Omental fat pad (tissue), 4 donors: ENCODE measurements at places on chromosomes 5 and 9.

DNA sequence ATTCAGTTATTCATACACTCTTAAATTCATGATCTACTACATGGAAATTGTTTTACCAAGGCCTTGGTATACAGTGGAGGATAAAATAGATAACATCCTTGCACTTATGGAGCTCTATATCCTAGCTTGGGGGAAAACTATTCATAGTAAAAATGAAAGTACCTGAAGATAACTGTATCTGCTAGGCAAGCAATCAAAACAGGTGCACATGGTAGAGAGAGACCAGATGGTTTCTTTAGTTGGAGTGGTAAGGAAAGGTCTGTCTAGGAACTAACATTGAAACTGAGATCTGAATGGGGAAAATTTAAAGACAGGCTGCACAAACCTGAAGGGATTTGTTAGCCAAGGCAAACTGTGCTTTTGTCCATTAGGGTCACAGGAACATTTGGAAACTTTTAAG is 11.1 kb upstream of the SLCO4C1 start:
- DNase-seq: no peak

GRCh38 chr5:154849791-154850201 is 607 bp downstream of the FAXDC2 start:
- DNase-seq: no peak

DNA sequence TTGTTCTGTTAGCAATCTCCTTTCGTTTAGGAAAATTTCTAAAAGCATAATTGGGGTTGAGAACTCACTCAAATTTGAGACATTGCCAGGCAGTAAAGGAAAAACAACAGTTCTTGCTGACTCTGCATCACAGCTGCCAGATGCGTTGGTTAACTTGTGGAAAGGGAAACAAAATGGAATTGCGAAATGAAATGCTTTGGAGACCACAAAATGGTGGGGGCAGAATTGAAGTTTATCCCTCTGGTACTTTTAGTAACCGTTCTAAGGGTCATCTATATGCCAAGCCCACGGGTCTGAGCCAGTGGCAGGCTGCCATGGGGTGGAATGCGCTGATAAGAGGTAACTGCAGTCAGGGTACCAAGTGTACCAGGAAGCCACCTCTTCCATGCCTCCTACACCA is 28.6 kb upstream of the SELENOP start:
- DNase-seq: no peak

- no peak for DNase-seq
These were observed 16.6 kb upstream of the PSMD5 start for GRCh38 chr9:120859361-120859760.

DNA sequence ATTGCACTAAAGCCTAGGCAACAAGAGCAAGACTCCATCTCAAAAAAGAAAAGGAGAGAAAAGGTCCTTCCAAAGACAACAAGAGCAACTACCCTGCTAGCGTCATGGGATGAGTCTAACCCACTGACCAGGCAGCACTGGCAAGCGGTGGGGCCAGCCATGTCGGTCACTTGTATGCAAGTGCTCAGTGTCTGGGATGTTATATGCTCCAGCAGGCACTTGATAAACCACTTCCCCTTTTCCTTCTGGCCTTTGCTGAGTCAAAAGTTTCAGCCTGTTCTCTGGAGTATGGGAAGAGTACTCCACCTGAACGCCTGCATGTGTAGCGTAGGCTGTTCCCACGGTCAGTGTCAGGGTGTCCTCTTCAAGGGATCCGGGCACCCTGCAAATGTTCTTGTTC is 9.2 kb upstream of the MXD3 start:
- DNase-seq: no peak

DNA sequence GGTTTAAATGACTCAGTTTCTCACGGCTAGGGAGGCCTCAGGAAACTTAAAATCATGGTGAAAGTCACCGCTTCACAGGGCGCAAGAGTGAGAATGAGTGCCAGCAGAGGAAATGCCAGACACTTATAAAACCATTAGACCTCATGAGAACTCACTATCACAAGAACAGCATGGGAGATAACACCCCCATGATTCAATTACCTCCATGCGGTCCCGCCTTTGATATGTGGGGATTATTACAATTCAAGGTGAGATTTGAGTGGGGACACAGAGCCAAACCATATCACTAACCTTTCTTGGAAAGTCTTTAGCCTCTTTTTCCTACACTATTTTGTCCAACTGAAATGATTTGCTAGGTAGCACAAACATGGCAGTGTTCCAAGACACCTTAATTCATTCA is 533.9 kb upstream of the NUDT12 start:
- no peak for DNase-seq

- DNase-seq: no peak
These were observed 32.2 kb downstream of the ACER2 start for GRCh38 chr9:19440823-19441580.

DNA sequence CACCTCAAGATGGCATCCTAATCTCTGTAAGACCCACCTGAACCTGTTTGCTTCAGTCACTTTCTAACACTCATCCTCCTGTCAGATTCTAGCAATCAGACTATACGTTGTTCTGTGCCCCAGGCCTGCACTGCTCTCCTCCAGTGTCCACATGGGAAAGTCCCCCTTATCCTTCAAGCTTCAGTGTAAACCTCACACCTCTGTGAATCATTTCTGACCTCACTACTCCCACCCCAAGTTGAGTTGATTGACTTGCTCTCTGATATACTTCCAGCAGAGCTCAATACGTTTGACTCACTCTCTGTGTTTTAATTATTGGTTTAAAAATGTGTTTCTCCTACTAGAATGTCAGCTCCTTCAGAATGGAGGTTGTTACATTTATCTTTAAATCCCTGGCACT is 240.2 kb downstream of the FBXL17 start:
- no peak for DNase-seq

DNA sequence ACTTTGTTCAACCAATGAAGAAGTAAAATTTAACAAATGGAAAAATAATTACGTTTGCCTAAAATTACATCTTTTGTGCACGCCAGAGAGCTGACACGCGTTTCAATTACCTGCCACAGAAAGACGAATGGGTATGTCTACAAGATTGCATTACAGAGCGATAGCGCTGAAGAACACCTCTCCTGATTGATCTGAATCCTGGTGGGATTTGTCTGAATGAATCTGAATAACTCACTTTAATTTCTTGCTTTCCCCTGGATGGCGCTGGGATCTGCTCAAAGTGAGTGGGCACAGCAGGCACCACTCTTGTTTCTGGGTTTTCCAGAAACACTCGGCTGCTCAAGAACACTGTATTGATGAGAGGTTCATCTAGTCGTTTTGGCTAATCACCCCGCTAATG is 148.8 kb upstream of the TBC1D2 start:
- no peak for DNase-seq

DNA sequence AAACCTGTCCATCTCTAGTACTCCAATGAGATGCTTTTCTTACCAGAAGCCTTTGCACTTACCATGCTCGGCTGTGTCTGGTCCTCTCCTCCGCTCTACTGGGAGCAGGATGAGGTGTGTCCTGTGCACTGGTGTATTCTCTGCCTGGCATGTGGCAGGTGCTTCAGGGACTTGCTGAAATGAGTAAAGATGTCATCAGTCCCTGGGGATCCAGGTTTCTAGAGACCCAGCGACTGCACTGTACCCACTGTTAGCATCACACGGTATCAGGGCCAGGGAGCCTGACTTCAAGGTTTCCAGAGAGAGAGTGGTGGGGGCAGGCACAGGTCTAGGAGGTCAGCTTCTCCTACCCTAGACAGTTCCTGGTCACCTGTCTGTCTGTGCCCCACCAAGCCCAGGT is 10.5 kb downstream of the PTTG1 start:
- no peak for DNase-seq

- no peak for DNase-seq
These were observed 100.8 kb upstream of the TLE4 start for GRCh38 chr9:79470954-79471353.

GRCh38 chr9:14372437-14373335 is 58.7 kb upstream of the NFIB start:
- DNase-seq: peak; percentile 41

- DNase-seq: no peak
These were observed 55.2 kb upstream of the FYB1 start for GRCh38 chr5:39274398-39275085.

DNA sequence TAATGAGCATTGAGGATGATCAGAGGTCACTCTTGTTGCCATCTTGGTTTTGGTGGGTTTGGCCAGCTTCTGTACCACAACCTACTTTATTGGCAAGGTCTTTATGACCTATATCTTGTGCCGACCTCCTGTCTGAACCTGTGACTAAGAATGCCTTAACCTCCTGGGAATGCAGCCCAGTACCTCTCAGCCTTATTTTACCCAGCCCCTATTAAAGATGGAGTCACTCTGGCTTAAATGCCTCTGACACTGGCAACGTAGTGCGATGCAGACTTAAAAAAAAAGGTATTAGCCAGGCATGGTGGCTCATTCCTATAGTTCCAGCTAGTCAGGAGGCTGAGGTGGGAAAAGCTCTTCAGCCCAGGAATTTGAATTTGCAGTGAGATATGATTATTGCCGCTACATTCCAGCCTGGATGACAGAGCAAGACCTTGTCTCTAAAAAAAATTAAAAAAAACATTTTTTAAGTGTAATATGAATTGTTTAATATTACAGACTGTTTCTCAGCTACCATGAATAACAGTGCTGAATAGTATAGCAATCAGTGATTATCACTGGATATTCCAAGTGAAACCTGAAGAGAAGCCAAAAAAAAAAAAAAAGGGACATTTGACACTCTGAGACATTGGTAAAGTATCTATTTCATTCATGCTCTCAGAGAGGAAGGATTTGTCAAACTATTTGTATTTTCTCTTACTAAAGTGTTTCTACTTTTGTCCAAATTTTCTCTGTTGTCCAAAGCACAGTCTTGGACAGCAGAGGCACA is 18.3 kb upstream of the STOM start:
- DNase-seq: no peak

DNA sequence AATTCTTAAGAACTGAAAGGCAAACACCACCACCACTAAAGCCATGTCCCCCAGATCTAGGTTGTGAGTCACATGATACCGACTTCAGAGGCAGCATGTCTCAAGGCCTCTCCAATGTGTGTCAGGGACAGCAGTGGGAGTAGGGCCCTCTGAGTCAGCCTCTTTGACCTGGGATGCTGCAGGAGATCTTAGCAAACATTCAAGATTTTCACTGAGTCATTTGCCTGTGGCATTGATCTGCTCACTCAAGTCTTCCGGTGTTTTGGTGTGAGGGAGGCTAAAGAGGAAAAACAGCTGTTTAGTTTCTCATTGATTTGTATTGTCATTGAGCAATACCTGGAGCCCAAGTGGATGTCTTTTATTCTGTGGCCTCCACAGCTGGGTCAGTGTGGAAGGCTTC is 36.1 kb downstream of the TMC1 start:
- DNase-seq: peak; percentile 27

GRCh38 chr5:171676286-171676944 is 109.2 kb upstream of the SMIM23 start:
- no peak for DNase-seq

DNA sequence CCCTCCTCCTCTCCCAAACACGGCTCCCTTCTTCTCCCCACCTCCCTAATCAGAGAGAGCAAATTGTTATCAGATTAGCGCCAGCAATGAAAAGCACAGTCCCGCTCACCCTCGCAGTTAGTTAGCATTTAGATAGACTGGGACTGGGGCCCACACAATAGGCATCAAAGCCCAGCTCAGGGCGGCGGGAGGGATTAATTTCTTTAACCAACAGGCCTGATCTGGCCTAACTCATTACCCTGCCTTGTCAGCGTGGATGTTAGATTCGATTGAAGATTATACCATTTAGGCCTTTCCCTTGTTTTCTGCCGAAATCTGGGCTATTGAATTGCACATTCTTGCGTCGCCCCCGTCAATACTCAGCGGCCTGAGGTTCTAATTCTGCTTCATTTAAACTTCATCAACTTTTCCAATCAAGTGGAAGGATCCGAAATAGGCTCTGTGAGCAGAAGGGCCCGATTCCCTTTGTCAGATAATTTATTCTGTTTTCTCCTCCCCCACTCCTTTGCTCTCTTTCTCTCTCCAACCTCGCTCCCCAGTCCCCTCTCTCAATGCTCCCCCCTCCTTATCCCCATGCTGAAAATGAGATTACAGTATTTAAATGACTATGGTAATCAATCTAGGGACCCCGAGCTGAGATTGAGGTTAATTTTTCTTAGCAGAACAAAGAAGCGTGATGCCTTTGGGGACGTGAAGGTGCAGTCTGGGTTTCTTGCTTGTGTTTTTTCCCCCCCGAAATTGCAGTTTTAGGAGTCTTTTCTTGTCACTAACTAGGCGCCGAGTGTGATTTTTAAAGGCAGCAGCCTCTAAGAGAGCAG is 15.1 kb downstream of the CFAP77 start:
- DNase-seq: no peak

GRCh38 chr9:5549658-5550650 is 39.6 kb downstream of the PDCD1LG2 start:
- DNase-seq: no peak

GRCh38 chr5:14742498-14742897 is 78.0 kb downstream of the OTULIN start:
- no peak for DNase-seq

DNA sequence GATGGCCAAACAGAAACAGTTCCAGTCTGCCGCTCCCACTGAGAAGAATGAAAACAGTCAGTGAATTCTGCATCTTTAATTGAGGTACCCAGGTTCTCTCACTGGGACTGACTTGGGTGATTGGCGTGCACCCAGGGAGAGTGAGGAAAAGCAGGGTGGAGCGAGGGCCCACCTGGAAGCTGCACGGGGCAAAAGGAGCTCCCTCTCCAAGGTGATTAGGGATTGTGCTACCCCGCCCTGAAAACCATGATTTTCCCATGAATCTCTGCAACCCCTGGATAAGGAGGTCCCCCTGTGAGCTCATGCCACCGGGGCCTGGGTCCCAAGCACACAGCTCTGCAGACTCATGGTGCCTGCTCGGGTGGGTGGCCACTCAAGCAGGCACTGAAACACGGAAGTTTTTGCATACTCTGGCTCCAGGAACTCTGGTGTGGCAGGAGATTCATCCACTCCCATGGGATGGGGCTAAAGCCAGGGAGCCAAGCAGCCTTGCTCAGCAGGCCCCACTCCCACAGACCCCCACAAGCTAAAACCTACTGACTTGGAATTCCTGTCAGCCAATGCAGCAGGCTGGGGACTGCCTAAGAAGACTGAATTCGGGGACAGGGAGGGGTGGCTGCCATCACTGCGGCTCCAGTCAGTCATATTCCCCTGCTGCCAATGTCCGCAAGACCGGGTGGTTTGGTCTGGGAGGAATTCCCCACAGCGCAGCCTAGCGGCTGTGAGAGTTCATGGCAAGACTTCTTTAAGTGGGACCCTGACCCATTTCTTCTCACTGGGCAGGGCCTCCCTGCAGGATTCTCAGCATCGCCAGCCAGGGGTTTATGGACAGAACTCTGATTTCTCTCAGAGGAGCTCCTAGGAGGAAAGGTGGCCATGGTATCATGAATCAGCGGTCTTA is 652.2 kb upstream of the RGMB start:
- DNase-seq: no peak

DNA sequence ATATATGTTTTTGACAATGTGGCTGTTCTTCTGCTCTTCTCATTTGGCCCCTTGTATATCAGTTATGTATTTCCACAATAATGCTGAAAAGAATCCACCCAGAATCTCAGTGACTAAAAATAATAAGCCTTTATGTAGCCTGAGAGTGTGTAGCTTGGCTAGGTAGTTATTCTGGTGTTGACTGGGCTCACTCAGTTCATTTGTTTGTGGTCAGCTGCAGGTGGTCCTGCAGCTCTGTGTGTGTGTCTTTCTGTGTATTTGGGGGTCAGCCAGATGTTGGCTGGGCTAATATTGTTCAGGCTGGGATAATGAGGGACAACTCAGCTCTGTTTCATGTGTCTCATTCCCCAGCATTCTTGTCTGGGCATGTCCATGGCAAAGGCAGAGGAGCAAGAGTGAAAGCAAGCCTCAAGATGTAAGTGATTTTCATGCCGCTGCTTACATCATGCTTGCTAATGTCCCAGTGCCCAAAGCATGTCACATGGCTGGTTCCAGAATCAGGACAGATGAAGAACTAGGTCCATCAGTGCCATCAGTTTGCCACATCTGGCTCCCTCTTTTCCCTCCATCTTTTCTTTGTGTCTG is 162.8 kb downstream of the KCTD16 start:
- DNase-seq: no peak
